ENCODE measurements at places on chromosomes 12 and 14.

DNA sequence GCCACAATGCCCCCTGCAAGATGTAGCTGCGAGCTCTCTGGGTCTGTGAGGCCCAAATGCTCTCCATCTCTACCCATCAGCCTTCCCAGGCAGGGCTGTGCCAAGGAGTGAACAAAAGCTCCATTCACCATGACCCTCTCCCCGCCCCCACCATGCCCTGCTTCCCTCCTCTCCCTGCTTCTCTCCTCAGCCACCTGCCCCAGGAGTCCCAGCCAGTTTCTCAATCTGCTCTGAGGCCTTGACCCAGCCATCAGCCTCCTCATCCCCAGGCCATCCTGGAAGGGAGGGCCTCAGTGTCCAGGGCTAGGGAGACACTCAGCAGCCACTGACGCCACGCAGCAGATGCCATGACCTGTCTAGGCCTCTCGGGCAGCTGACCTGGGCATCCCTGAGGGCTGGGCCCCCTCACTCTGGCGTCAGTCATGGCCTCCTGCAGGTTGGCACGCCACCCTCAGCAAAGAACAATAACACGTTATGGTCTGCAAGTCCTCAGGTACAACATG, 8.5 kb upstream of the KRT5 start:
- DNase-seq = no peak

GRCh38 chr12:68667896-68668295, 18.9 kb upstream of the NUP107 start:
- DNase-seq = no peak

- DNase-seq = no peak
Measured at GRCh38 chr12:57126561-57126960, 1.7 kb upstream of the LRP1 start.

DNA sequence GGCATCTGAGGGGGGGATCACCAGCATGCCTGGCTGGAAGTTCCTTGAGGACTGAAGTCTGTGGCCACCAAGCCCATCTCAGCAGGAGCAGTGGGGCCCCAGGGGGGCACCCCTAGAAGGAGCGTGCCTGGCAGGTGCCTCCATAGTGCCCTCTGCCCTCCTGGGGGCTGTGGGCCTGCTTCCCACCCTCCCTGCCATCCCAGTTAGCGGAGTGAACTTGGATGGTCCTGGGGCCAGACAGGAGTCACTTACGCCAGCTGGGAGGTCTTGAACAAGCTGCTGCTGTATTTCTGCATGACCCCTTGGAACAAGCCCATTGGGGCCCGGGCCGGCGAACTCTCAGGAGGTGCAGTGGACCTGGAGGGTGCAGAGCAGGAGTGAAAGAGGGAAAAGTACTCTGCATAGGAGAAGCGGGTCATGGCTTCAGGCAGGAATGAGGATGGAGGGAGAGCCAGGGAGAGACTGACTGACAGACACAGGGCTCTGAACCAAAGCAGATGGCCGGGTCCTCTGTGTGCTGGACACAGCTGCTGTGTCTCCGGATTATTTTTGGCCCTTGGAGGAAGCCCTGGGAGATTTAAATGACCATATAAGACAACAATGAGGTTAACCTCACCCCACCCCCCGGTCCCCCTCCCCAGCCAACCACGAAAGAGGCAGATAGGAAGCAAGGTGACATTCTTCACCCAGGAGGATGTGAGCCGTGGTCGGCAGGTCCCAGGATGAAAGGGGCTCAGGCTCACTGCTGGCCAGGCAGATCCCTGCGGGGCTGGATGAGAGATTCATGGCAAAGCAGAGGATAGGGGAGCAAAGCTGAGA, 19.6 kb downstream of the ASB2 start:
- no peak for DNase-seq

DNA sequence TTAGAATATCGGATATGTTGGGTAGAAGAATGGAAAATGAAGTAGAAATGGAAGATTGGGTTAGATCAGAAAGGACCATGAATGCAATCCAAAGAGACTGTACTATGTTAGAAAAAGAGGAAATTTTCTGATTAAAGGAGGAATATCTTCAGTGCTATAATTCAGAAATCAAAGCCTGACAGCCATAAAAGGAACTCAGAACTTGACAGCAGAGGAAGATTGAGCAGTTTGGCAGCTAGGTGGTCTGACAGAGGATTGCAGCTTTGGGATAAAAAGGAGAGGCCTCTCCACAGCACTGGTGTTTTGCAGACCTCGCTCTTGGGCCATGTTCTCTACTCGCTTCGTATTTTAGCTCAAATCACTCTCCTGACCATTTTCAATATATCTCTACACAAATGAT, 354.8 kb upstream of the SOX5 start:
- DNase-seq = no peak

DNA sequence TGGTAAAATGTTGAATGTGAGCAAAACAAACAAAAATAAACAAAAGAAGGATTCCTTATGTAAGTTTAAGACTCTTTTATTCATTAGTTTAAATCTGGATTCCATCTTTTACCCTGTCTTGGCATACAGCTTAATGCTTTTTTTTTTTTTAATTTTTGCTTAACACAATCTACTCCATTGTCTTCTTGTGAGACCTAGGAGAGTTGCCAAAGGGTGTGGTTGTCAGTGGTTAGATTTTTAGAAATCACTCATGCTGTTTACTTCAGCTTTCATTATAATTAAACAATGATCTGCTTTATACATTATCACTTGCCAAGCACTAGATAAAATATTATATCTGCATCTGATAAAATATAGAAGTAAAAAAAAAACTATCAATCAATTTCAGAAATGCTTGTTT, 77.7 kb upstream of the KITLG start:
- DNase-seq = no peak

GRCh38 chr14:79511146-79511545, 700.2 kb downstream of the DIO2 start:
- DNase-seq = no peak

DNA sequence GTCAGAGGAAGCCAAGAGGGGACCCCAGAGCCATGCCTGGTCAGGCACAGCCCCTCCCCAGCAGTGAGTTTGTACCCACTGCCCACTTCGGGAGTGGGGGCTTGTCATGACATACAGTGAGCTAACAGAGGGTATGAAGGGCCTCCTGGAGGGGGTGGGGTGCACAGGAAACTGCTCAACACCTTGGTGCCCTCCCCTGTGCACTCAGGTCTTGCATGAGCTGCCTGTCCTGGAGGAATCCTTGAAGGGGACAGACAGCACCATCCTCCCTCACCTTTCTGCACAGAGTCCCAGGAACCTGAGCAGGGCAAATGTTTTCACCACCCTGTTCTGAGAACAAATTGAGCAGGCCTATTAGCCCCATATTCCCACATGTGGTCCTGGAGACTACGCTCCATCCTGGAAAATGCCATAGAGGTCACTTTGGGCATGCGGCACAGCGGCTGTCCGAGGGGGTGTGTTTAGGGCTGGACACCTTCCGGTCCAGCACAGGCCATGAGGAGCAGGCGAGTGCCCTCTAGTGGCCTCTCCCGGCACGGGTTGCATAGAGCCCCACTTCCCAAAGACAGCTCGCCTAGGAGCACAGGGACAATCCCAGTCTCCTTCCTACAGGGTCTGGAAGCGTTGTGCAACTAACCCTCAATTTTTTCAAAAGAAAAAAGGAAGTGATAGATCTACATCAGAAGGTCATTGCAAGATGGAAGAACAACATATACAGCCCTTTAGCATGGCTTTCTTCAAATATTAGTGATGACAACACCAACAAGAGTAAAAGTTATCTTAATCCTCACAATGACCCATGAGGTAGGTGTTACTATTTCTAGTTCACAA, 31.9 kb upstream of the ZFP36L1 start:
- DNase-seq = no peak

DNA sequence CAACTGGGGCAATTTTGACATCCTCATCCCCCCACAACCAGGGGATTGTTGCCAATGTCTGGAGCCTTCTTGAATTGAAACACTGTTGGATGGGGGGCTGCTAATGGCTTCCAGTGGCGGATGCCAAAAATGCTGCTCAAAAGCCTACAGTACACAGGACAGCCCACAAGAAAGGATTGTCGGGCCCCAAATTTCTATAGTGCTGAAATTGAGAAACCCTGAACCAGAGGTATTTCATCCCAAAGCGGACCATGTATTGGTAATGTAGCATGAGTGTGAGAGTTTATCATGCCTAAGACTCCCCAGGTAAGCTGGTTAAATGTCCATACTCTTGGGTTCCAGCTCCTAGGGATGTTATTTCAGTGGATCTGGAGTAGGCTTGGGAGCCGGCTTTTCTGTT, 544.0 kb downstream of the BCL11B start:
- DNase-seq = no peak

DNA sequence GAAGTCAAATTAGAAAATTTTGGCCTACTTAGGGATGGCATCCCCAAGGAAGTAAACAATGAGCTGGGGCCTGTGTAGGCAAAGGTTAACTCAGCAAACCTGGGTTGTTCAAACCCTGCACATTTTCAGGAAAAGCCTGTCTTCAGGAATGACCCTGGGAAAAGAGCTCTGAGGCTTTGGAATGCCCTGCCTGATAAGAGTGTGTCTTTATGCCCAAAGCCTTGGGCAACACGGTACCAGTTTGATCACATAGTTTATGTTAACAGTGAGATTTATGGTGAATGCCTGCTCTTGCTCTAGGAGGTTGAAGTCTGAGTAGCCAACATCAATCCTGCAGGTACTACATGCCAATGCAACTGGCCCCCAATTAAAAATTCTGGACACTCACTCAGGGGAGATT, 28.2 kb upstream of the STAB2 start:
- no peak for DNase-seq

DNA sequence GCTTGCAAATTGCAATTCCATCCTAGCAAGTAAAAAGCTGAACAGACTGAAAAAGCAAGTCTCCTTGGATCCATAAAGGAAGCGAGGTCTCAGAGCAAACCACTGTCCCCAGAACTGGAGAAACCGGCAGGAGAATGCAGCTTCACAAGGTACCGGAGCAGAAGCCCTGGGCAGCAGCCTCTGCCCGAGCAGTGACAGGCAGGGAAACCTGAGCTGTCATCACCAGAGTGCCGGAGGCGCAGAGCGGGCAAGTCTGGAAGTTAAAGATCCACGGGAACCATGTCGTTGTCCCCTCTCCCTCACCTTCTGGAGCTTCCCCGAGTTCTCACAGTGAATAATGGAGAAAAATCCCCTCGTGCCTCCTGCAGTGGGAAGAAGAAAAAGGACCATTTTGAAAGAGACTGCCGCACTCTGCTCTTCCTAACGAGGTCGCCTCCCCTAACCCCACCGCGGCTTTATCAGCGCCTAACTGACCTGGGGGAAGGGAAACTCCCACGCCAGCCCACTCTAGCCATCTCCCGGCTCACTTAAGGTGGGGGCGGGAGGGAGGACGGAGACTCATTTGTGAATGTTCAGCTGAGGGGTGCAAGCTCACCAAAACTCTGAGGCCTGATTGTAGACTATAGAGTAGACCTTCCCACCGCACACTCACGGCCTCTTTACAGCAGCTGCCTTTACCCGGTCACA, 27.8 kb downstream of the FBXL14 start:
- no peak for DNase-seq

GRCh38 chr14:73785834-73786635, 65.6 kb upstream of the PTGR2 start:
- peak; percentile 65 for DNase-seq

GRCh38 chr12:76024102-76024781, 7.3 kb downstream of the PHLDA1 start:
- DNase-seq = no peak

GRCh38 chr12:52168019-52168717, 23.6 kb downstream of the KRT80 start:
- DNase-seq = no peak

DNA sequence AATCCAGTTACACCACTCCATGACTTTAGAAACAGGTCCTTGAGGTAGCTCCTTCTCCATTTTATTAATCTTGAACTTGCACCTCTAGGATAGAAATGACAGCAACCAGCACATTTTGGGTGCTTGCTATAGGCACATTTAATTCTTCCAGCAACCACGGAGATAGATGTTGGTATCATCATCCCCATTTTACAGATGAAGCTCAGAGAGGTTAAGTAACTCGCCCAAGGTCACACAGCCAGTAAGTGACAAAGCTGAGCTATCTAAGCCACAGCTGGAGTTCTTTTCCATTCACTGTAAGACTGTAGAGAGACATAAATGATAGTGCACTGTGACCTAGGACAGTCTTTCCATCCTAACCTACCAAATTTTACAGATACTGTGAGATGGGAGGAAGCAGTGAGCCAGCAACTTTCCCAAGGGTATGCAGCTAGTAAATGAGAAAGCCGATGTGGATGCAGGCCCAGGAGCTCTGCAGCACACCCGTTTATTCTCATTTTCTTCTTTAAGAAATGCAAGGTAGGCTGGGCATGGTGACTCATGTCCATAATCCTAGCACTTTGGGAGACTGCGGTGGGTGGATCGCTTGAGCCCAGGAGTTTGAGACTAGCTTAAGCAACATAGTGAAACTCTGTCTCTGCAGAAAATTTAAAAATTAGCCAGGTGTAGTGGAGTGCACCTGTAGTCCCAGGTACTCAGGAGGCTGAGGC, 103.2 kb downstream of the TBX5 start:
- no peak for DNase-seq

DNA sequence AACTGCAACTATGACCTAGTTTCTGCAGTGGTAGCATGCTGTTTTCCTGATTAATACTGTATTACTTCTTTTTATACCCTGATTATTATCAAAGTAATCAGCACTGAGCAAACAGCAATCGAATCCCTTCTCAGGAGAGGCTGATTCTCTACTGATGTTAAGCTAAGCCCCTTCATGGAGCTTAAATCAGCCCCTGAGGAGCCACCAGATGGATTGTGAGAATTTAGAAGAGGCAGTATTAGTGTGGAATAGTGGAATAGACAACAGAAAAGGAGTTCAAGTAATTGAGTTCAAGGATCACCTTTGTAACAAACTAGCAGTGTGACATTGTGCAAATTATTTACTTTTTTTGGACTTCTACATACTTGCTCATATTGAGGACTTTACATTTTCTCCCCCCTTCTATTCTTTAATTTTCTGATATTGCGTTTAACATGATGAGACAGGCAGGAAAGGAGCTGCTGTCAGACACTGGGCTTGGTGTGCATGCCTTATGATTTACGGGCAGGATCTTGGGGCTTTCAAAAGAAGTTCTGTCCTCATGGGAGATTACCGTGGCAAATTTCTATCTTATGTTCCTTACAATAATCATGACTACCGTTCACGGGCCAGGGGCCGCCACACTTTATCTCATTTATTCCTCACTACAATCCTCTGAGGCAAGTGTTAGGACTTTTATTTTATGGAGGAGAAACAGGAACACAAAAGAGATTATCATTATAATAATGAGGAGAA, 68.0 kb downstream of the PTPRR start:
- DNase-seq = no peak

DNA sequence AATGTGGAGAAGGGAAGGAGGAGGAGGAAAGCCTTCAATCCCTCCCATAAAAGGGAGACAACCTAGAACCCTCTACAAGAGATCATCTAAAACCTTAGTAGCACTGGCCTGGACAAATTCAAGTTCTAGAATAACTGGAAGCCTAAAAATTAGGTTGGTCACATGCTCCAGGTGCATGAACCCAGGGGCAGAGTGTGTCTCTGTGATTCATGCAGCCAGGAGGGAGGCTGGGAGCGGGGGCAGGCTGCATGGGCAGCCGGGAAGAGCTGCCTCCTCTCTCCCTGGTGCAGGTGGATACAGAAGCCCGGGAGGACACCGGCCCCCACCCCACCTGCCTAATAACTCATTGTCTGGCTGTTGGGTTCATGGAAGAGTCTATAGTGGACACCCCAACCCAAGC, 38.6 kb downstream of the CCDC85C start:
- DNase-seq = no peak

Data from activated naive CD4-positive, alpha-beta T cell treated with anti-CD3 and anti-CD28 coated beads, Interleukin-2, amount 50 U/mL, for 72 hours (primary cell).